ENCODE measurements at places on chromosomes 7 and 10.
A peak's percentile ranks its signal among the peaks of the same experiment; 100 is the strongest.

DNA sequence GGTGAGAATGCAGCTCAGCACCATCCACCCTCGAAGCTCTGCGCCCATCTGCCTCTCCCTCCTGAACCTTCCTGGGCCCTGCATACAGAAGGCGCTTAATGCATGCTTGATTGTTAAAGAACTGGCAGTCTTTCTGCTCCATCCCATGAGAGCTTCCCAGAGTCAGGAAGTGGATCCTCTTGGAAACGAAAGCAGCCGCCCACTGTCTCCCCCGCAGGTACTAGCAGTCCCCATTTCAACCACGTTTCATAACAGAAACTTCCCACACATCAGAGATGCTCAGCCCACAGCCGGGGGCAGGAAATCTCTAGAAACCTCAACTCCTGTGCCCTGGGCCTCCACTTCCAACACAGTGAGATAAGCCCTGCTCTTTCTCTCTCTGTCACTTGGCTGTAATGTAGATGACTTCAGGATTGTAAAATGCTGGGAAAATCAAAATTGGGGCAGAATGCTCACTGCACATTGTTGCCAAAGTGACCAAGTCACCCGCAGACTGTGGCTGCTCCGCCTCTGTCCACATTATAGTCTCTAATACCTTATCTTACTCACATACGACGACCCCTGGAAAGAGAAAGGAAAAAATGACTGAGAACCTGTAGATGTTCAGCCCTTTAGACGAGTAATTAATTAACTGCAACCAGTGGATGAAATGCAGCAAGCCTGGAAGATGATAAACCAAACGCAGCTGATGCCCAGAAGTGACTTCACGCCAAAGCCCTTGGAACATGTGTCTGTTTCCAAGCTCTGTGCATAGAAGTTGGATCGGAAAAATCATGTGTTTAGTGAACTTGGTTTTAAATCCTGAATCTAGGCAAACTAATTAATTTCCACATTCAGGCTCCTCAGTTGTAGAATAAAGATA, 28.5 kb downstream of the GSDME start:
- DNase-seq, result no peak

DNA sequence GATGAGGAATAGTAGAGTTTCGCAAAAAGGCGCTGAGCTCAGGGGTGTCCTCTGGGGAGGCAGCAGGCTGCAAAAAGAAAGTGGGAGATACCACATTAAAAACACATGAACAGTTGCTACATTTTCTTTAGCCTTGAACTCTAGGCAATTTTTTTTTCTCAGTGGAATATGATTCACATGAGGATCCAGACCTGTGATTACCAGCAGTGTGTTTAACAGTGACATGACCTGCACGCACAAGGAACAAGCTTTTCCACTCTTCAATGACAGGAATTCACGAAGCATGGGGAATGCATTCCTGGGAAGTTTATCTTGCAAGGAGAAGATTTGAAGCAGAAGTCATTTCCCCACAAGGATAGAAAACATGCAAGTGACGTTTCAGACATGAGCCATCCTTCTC, 161.6 kb downstream of the ITGA8 start:
- DNase-seq, result no peak

- DNase-seq, result no peak
Measured at GRCh38 chr7:28629216-28629842, 217.0 kb downstream of the CREB5 start.

DNA sequence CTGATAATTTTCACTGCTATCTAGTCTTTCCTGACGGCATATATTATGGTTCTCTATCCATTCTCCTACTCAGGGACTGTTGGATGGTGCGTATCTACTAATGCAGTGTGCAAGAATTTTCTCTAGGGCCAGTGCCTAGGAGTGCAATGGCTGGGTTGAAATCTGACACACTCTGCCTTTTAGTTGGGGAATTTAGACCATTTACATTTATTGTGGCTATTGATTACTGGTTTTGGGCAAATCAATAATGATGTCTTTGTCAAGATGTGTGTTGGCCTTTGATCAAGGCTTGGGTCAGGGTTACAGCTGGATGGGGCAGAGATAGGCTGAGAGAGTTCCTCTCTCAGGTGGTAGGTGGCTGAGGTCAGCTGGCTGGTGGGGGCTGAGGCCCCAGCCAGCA, 21.8 kb downstream of the NPTX2 start:
- DNase-seq, result no peak

DNA sequence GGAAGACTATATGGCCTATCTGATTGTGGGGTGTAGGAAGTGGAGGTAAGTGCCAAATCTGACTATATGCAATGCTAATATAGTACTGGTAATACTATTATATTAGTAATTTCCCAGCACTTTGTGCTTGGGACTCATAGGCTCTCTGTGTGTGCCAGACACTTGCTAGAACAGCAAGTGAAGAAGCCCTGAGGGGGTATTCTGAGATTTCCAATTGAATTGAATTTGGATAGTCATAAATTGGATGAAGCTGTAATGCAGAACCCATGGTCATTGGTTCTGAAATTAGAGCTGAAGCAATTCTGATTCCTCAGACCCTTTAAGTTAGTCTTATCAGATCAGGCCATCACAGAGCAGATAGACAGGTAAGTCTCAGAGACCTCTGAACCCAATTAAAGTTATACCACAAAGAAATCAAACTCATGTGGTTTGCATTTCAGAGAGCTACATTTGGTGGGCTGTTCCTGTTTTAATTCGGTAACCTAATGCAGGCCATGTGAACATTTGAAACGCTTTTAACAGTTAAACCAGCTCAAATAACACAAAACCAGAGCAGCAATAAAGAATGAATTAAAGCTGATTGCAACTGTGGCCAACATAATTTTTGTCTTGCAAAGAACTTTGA, 179.5 kb downstream of the CREB5 start:
- DNase-seq, result no peak

DNA sequence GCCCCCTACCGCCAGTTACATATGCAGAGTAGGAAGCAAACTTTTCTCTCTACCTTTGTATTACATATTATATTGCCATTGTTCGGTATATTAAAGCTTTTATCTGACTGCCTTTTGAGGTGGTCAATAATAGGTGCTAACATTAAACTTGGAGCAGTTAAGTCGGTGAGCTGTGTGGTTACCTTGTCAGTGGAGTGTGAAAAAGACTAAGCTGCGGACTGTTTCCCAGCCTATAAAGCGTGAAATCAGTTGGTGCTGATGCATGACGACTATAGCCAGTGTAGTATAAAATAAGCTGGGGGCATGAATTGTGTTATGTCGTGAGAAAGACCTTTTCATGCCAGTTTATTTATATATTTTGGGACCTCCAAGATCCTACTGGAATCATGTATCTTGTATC, 33.7 kb downstream of the R3HCC1L start:
- no peak for DNase-seq

DNA sequence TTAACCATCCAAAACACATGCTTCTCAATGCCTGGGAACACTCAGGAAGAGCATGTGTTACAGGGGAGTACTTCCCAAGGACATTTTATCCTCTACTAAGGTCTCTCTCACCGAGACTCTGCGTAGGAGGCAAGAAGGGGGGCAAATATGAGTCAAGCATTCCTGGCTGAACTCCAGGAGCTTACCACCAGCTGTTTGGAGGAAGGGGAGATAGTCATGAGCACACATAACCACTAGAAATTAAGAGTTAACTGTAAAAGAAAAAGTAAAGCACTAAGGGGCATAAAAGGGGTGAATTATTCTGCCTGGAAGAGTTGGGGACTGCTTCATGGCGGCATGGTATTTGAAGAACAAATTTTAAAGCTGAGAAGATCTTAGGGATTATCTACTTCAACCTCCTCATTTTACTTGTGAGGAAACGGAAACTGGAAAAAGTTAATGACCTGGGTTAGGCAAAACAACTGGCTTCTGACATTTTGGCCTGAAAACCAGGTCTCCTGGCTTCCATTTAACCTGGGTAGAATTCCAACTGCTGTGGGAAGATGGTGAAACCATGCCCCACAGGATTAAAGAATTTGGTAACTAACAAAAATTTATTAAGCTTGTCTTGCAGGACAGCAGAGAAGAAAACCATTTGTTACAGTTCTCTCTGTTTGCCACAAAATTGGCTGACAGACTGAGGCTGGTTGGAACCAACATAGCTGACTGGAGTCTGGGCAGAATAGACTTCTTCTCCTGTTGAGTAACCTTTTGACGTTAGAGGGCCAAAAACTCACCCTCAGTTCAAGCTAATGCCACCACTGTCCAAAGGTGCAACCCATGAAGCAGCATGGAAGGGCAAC, 85.5 kb downstream of the SLC25A13 start:
- peak; percentile 57 for DNase-seq

Measured in NCI-H2081 (cell line).